CD4-positive, alpha-beta T cell treated with Interleukin-15 for 1 hour (primary cell): ENCODE measurements at places on chromosomes 6 and 20.
A peak's percentile ranks its signal among the peaks of the same experiment; 100 is the strongest.

GRCh38 chr6:94736236-94736635, 841.1 kb upstream of the MANEA start:
- DNase-seq = no peak

- DNase-seq = no peak
Measured at GRCh38 chr6:144319211-144319610, 34.1 kb downstream of the UTRN start.

- peak; percentile 55 for DNase-seq
Measured at GRCh38 chr6:52663120-52663935, 7.6 kb upstream of the TMEM14A start.

- no peak for DNase-seq
Measured at GRCh38 chr6:107539849-107540464, 50.0 kb downstream of the SOBP start.
